Naive thymus-derived CD8-positive, alpha-beta T cell (primary cell): ENCODE measurements at places on chromosomes 12 and 14. TPM values are rescaled to one million over a fixed set of nuclear protein-coding genes. Genes with fewer than 3 reads are reported as not detected.

DNA sequence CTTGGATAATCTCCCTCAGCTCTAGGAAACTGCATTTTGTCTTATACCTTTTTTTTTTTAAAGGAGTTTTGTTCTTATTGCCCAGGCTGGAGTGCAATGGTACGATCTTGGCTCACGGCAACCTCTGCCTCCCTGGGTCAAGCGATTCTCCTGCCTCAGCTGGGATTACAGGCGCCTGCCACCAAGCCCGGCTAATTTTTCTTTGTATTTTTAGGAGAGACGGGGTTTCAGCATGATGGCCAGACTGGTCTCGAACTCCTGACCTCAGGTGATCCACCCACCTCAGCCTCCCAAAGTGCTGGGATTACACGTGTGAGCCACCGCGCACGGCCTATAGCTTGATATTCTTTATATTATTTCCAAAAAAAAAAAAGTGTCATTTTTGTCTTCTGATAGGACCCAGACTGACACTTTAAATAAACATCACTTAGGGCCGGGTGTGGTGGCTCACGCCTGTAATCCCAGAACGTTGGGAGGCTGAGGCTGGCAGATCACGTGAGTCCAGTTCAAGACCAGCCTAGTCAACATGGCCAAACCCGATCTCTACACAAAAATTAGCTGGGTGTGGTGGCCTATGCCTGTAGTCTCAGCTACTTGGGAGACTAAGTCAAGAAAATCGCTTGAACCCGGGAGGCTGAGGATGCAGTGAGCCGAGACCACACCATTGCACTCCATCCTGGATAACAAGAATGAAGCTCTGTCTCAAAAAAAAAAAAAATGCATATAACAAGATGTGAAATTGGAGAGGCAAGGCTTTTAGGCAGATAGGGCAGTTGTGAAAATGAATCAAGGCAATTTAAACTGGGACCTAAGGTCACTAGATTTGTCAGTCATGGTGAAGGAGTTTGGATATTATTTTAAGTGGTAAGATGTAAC is 18.4 kb downstream of the SLC2A3 start:
- no peak overlapping the region for H3K27ac ChIP-seq
- no peak overlapping the region for H3K4me3 ChIP-seq
- H3K27me3 ChIP-seq: no peaks in the 10 kb centered on the region
- no peak for DNase-seq

TXNRD1 gene
- 102 TPM for total RNA-seq

ACOT6 gene
- total RNA-seq: not detected

HOXC12 gene
- not detected for total RNA-seq

- DNase-seq: peak; percentile 3
- H3K27me3 ChIP-seq: peaks cover 39% of the 10 kb centered on the region
- H3K4me3 ChIP-seq: peak overlapping the region; percentile 79
- peaks cover 4% of the 10 kb centered on the region for H3K36me3 ChIP-seq
- H3K4me1 ChIP-seq: peaks cover 10% of the 10 kb centered on the region
Observed at GRCh38 chr12:62934239-62934798, 631 bp downstream of the PPM1H start.

GRCh38 chr12:113194971-113195391 is 9.5 kb downstream of the RITA1 start:
- peaks cover 3% of the 10 kb centered on the region for H3K36me3 ChIP-seq
- H3K4me1 ChIP-seq: peaks cover 3% of the 10 kb centered on the region

DNA sequence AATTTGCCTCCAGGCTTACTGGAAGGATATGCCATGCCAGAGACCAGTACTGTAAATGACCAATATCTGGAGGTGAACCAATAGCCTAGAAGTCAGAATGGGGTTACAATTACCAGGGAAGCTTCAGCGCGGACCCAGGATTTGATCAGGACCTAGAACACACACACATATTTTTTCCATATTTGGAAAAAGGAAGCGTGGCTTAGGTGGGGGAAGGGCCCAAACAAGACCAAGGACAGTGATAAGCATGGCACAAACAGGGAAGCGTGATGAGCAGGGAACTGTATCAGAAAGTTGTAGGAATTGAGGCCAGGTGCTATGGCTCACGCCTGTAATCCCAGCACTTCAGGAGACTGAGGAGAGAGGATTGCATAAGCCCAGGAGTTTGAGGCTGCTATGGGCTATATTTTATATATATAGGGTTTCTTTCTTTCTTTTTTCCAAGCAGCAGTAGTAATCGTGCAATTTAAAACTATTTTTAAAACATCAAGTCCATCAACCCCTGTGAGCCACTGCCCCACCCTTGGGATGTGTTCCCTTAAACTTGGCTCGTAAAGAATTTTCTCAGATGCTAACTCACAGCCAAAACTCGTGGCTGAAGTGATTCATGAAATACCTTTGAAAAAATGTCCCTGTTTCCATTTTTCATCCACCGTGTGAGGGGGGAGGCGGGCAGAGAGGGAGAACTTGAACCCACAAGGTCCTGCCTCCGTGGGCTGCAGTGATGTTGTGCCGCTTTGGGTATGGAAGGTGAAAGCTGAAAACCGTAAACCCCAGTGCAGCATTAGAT is 16.7 kb downstream of the HRK start:
- no peak overlapping the region for H3K4me3 ChIP-seq
- H3K36me3 ChIP-seq: no peaks in the 10 kb centered on the region
- no peak overlapping the region for H3K27ac ChIP-seq
- peaks cover 1% of the 10 kb centered on the region for H3K27me3 ChIP-seq
- no peak for DNase-seq
- H3K4me1 ChIP-seq: peaks cover 7% of the 10 kb centered on the region

- peak overlapping the region; percentile 60 for H3K27ac ChIP-seq
- H3K4me1 ChIP-seq: peaks cover 19% of the 10 kb centered on the region
- peaks cover 15% of the 10 kb centered on the region for H3K27me3 ChIP-seq
- peaks cover 19% of the 10 kb centered on the region for H3K36me3 ChIP-seq
- H3K4me3 ChIP-seq: peak overlapping the region; percentile 88
- DNase-seq: peak; percentile 81
Observed at GRCh38 chr14:24332268-24332993, 2.4 kb downstream of the ADCY4 start.

DNA sequence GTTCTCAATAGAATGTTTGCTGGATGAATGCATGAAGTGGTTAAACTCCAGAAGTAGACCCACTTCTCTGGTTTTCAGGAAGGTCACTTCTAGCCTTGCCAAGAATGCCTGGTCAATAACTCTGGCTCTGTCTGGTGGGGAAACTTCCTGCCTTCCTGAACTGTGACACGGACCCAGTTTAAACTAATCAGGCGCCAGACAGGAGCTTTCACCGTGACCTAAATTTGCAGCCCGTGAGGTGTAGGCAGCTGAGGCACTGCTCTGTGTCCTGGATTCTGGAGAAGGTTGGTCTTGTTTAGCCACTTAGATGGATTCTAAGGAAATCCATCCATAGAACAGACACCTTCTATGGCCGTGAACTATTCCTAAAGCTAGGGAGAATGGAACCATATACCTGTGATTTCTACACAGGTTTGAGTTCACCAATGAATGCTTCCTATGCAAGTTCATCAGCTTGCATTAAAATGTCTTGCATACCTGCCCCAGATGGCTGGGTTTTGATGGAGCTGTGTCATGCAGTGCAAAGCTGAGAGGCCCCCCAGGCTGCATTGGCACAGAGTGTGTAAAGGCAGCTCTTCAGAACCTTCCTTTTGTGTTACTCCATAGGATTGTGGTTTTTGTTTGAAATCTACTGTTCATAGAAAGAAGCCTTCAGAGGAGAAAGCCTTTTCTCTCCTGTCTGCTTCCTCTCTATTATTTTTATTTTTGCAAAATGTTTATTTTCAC is 4.4 kb downstream of the CHST11 start:
- peak overlapping the region; percentile 93 for H3K4me3 ChIP-seq
- no peak for DNase-seq
- H3K27me3 ChIP-seq: no peaks in the 10 kb centered on the region
- H3K27ac ChIP-seq: peak overlapping the region; percentile 90

DNA sequence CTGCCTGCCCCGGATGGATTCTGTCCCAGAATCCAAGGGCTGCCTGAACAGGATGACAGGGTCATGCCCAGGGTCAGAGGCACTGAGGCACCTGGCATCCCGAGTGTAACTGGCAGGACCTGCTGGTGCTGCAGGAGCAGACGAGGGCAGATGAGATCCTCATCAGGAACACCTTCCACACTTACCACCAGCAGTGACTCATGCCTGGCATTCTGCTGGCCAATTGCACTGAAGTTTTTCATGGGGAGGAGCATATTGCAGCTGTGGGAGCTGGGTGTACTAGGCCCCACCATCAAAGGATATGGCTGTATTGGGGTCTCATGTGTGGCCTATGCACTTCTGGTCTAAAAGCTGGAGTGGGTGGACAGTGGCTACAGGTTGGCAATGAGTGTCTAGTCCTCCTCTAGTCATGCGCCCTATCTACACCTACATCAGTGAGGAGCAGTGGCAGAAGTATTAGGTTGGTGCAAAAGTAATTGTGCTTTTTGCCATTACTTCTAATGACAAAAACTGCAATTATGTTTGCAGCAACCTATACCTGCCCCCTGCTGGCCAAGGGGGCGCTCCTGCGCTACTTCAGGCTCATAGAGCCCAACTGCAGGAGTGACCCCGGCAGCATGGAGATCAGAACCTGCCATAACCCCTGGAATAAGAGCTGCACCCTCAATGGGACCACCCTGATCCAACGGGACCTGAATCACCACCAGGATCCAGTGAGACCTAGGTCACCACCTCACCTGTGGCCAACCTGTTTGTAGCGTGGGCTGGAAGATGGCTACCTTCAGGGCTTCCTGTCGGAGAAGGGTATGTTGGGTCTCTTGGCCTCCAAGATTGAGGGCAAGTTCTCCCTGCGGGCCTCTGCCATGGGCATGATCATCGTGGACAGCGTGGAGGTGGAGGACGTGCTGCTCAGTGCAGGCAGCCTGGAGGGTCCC is 8.0 kb upstream of the C12orf42 start:
- H3K4me1 ChIP-seq: peaks cover 4% of the 10 kb centered on the region
- no peak overlapping the region for H3K27ac ChIP-seq
- DNase-seq: peak; percentile 59

DNA sequence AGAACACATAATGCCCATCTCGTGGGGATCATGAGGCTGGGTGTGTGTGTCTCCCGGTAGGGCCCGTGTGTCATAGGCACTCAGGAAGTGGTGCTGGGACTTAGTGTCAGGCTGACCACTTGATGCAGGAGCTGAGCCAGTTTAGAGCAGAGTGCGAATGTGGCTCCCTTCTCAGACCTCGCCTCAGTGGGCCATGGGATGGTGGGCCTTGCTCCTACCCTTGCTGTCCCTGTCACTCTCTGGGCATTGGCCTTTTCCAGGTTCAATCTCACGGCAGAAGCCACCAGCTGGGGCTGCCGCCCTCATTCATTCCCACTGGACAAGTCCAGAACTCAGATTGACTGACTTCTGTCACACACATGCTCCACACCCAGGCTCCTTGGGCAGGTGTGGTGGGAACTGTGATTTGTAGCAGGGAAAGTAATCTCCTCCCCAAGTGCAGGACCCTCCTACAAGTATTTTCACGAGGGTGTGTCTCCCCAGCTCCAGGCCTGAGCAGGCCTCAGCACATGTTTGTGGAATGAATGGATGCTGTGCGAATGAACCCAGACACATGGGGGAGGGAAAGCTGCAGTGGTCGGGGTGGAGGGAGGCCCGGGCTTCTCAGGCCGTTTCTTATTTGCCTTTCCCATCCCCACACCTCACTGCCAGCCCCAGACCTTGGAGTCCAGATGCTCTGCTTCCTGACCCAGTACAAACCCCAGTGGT is 54.9 kb downstream of the BEGAIN start:
- DNase-seq: no peak
- no peak overlapping the region for H3K27ac ChIP-seq
- H3K4me1 ChIP-seq: peaks cover 1% of the 10 kb centered on the region
- peaks cover 7% of the 10 kb centered on the region for H3K36me3 ChIP-seq
- no peak overlapping the region for H3K4me3 ChIP-seq

C12orf54 gene
- not detected for total RNA-seq

DNA sequence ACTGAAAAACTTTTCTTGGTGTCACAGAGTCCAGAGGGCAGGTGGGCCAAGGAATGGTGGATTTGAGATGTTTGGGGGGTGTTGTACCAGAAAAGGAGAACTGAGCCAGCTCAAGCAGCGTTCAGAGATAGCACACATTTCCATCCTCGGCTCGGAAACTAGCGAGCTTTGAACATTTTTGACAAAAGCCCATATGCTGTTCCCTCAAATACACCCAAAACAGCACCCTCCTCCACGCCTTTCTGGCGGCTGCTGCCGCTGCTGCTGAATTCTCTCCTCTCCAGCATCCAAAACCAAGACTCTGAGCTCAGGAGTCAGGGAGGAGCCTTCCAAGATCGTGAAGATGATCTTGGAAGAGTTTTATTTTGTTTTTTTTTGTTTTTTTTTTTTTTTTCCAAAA is 961 bp downstream of the SRRM4 start:
- H3K4me3 ChIP-seq: no peak overlapping the region
- peaks cover 27% of the 10 kb centered on the region for H3K27me3 ChIP-seq
- H3K27ac ChIP-seq: no peak overlapping the region
- no peaks in the 10 kb centered on the region for H3K4me1 ChIP-seq

GRCh38 chr14:104280902-104281767 is 142.7 kb downstream of the KIF26A start:
- peak; percentile 52 for DNase-seq
- peaks cover 2% of the 10 kb centered on the region for H3K4me1 ChIP-seq
- H3K36me3 ChIP-seq: no peaks in the 10 kb centered on the region
- H3K27ac ChIP-seq: no peak overlapping the region
- peaks cover 25% of the 10 kb centered on the region for H3K27me3 ChIP-seq

- no peak for DNase-seq
- H3K4me1 ChIP-seq: peaks cover 42% of the 10 kb centered on the region
- no peaks in the 10 kb centered on the region for H3K27me3 ChIP-seq
- no peak overlapping the region for H3K27ac ChIP-seq
- H3K4me3 ChIP-seq: no peak overlapping the region
Observed at GRCh38 chr14:61491224-61491623, 169.8 kb downstream of the PRKCH start.

DNA sequence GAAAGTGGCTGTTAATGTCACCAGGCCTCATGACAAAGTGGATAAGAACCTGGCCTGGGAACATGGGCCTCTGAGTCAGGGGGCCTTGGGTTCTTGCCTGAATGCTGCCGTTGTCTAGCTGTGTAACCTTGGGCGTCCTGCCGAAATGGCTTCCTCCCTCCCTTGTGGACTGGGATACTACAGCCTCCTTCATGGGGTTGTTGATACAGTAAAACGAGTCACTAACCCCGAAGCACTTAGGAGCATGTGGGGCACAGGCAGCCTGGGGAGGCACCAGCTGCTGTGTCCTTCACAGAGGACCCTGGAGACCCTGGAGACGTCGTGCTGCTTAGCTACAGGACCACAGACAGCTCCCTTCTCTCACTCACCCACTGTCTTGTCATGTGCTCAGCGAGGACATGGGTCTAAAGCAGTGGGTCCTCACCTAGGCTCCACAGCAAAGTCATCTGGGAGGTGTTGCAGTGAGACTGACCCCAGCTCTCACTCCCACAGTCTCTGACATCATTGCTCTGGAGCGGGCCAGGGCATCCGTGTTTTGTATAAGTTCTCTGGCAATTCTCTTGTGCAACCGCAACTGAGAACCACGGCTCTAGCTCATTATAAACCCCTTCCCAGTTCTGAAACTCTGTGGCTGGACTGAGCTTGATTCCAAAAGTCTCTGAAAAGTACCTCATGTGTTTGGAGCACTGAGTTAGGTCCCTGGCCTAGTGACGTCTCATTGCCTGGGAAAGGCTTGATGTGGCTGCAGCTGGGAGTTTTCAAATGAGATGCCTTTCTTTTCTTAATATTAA is 42.1 kb downstream of the SERPINA3 start:
- H3K4me1 ChIP-seq: no peaks in the 10 kb centered on the region
- no peak for DNase-seq
- H3K36me3 ChIP-seq: no peaks in the 10 kb centered on the region
- no peak overlapping the region for H3K4me3 ChIP-seq
- peaks cover 6% of the 10 kb centered on the region for H3K27me3 ChIP-seq
